Fibroblast of lung (primary cell): ENCODE measurements at places on chromosomes 16 and 17.

DNA sequence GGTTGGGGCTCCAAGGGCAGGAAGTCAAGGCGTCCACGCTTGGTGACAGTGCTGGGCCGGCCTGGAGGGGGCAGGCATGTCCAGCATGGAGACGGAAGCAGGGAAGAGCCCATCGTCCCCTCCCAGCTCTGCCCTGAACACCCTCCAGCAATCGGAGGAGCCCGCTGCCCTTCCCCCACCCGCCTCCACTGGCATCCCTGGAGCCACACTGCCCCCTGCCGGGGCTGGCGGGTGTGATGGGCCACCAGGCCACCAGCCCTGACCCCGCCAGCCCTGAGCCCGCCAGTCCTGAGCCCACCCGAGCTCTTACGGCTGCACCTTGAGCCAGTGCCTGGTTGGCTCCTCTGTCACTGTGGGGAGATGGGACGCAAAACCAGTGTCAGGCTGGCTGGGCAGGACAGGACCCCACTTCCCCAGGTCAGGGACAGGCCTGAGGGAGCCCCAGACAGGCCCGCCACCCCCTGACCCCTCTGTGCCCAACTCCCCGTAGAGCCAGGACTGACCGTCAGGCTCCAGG is 4.1 kb upstream of the CDH15 start:
- peak; percentile 55 for DNase-seq

GRCh38 chr17:43465049-43465448 is 18.7 kb upstream of the DHX8 start:
- DNase-seq = no peak

GRCh38 chr17:50550661-50551432 is 3.9 kb downstream of the SPATA20 start:
- peak; percentile 72 for DNase-seq

DNA sequence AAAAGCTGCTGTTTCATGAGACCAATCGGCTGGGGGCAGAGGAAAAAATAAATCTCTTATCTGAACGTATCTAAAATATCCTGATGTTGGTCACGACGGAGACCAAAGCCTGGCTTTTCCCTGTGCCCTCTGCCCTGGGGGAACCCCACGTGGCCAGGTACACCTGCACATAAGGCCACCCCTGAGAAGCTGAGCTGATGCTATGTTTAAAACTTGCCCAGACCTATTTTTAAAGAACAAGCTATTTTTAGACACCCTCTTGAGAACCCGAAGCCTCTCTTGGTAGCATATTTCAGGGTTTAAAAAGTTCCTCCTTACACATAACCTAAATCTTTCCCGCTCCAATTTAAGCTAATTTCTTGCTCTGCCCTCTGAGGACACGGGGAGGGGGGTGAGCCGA is 210.4 kb downstream of the GSG1L start:
- no peak for DNase-seq

- peak; percentile 95 for DNase-seq
These were observed 2.4 kb downstream of the MATCAP1 start for GRCh38 chr16:67181346-67181745.

GRCh38 chr17:29136998-29137730 is 43.0 kb downstream of the MYO18A start:
- DNase-seq = peak; percentile 75

- peak; percentile 88 for DNase-seq
These were observed 109.5 kb downstream of the CDH11 start for GRCh38 chr16:65012357-65012756.

GRCh38 chr17:18933102-18934058 is 18.6 kb upstream of the SLC5A10 start:
- DNase-seq = no peak

DNA sequence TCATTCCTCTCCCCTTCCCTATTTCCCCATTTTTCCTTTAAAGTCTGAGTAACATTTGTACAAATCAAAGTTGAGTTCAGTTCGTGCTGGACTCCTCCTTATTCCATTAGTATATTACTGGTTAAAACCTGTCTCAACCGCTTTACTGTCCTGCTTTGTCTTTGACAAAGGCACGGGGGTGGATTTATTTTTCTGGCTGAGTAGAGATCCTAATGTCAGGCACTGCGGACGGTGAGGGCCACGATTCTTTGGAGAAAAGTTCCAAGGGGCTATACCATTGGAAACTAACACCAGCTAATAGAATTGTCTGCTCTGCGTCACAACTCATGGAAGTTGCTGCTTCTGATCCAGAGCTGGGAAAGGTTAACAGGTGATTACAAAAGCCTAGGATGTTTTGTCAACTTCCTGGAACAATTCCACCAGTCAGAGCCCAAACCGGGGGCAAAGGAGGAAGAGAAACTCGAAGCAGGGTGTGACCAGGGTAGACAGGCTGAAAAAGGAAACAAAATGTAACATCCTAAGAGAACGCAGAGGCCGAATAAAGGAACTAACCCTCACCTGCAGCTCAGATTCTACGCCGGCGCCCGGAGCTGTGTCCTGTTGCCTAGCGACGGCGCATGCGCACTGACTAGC is 12.4 kb downstream of the TAT start:
- DNase-seq = no peak

- no peak for DNase-seq
These were observed 45.4 kb downstream of the BRCA1 start for GRCh38 chr17:43079641-43080302.

DNA sequence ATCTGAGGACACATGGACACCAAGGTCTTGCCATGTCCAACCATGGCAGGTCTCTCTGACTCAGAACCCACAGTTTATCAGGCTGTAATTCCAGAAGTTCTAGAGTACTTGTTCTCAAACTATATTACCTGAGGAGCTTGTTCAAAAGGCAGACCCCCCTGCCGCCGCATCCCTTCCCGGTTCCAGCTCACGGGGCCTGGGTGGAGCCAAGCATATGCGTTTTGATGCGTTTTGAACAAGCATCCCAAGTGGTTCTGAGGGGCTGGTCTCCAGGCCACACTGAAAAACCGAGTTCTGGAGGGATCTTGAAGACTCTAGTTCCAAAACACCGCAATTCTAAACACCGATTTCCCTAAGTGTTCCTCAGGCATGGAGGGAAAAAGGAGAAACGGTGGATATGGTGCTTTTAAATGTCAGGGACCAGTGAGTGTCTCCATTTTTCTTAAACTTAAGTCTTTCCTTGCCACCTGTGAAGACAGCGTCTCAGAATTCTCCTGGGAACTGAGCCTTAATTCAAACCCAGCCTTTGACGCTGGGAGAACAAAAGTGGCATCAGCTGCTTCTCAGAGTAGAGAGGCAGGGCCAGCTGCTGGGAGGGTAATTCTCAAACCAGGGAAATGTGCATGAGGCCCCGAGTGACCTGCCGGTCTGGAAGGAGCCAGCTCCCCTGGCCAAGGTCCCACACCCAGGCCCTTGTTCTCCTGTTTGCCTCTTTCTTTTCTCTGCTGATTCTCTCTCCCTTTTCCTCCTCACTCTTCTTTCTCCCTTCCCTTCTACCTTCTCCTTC is 84.4 kb upstream of the PLCG2 start:
- DNase-seq = no peak

GRCh38 chr16:48912360-48912759 is 302.4 kb upstream of the N4BP1 start:
- DNase-seq = no peak
